ENCODE measurements at places on chromosomes 1 and 21.
A peak's percentile ranks its signal among the peaks of the same experiment; 100 is the strongest.

- DNase-seq, result no peak
Observed at GRCh38 chr1:176557543-176558258, 94.7 kb downstream of the PAPPA2 start.

GRCh38 chr1:1371364-1371745 lies 3.7 kb downstream of the AURKAIP1 start:
- DNase-seq, result peak; percentile 89

DNA sequence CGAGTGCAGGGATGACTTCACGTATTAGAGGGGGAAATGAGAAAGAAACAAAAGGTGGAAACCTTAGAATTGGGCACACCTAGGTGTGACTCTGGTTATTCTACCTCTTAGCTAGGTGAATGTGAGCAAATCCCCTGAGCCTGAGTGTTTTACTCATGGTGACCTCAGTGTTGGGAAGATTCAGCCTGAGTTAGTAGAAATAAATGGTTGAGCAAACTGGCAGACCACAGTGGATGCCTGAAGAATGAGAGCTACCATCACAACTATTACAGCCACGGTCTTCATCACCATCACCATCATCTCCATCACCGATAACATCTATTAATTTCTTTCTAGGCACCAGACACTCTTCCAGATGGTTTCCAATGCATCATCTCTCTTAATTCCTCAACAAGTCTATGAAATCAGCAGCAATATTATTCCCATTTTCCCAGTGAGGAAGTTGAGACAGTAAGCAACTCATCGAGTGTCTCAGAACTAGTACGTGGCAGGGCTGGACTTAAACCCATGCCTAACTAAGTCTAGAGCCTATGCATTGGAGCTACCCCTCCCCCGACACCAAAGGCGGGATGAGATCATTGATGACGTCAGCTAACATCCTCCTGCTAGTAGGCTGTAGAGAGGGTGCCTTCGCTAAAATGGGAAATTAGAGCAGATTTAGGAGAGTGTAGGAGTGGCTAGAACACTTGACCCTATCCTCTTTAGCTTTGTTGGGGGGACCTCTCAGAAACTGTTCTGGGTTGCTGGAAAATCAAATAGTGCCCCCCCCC lies 7.9 kb upstream of the KAZN start:
- DNase-seq, result no peak

DNA sequence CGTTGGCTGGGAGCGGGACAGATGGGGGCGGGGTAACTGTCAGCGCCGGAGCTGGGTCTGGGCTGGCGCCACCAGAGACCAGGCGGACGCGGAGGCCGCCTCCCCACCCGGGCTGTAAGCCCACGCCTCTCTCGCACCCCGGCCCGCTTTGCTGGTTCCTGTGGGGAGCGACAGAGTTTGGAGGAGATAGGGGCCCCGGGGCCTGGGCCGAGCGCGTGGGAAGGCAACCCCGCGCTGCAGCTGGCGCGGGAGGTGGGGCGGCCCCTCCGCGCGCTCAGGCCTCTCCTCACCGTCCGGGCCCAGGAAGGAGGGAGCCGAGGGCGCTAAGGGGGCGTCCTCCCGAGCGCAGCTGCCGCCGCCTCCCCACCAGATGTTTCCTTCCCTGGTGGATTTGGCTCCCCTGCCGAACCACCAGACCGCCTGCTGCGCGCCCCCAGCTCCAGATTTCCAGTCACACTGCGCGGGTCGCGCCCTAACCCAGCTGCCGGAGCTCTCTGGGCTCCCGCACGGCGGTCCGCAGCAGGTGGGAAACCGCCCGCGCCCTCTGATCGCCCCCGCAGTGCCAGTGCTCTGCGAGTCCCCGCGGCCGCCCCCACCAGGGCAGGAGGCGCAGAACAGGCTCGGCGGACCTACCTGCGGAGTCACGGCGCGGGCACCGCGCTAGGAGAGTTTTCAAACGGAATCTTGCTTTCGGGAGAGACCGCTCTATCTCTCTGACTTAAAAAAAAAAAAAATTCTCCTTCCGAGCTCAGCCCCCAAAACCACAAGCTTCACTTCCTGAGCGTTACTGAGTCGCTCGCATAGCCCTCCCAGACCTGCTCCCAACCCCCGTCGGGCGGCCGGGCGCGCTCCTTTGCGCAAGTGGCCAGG lies 1.1 kb downstream of the GFI1 start:
- DNase-seq, result peak; percentile 82

- DNase-seq, result peak; percentile 59
Observed at GRCh38 chr1:20440785-20441200, 45.2 kb downstream of the CAMK2N1 start.

GRCh38 chr1:40664791-40665190 lies 691 bp downstream of the RIMS3 start:
- no peak for DNase-seq

GRCh38 chr1:62810420-62811274 lies 26.7 kb downstream of the ATG4C start:
- DNase-seq, result no peak

Measured in CD4-positive, alpha-beta T cell treated with Interleukin-17A for 1 hour (primary cell).